CD8-positive, alpha-beta memory T cell (primary cell): ENCODE measurements at places on chromosomes 12 and 14.
A peak's percentile ranks its signal among the peaks of the same experiment; 100 is the strongest.

GRCh38 chr14:53525608-53526007 is 372.5 kb upstream of the DDHD1 start:
- no peaks in the 10 kb centered on the region for H3K4me1 ChIP-seq
- H3K27me3 ChIP-seq = no peaks in the 10 kb centered on the region
- no peak overlapping the region for H3K27ac ChIP-seq
- no peaks in the 10 kb centered on the region for H3K36me3 ChIP-seq
- no peak overlapping the region for H3K4me3 ChIP-seq
- DNase-seq = no peak

- no peak overlapping the region for H3K4me3 ChIP-seq
- H3K36me3 ChIP-seq = no peaks in the 10 kb centered on the region
- H3K27me3 ChIP-seq = no peaks in the 10 kb centered on the region
- H3K27ac ChIP-seq = no peak overlapping the region
- no peak for DNase-seq
- no peaks in the 10 kb centered on the region for H3K4me1 ChIP-seq
Observed at GRCh38 chr12:29519585-29520182, 22.2 kb upstream of the OVCH1 start.

- H3K27me3 ChIP-seq = no peaks in the 10 kb centered on the region
Observed at GRCh38 chr14:37036669-37037341, 135.6 kb downstream of the SLC25A21 start.

GRCh38 chr12:98422812-98423211 is 92.6 kb upstream of the TMPO start:
- H3K4me3 ChIP-seq = no peak overlapping the region
- no peak overlapping the region for H3K27ac ChIP-seq
- no peaks in the 10 kb centered on the region for H3K4me1 ChIP-seq

DNA sequence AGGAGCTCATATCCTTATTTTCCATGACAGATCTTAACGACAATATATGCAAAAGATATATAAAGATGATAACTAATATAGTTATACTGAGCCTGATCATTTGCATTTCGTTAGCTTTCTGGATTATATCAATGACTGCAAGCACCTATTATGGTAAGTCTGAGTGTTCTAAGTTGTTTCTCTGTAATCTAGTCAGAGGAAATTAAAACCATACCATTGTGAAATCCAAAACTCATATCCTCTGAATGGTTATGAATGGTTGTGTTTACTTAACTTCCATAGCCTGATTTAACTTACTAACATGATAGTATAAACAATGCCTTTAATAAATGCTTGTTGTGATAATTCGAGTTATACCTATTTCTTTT is 760 bp downstream of the TMEM19 start:
- H3K27me3 ChIP-seq = no peaks in the 10 kb centered on the region
- H3K4me3 ChIP-seq = peak overlapping the region; percentile 87
- DNase-seq = no peak

GRCh38 chr14:80784820-80785219 is 156.7 kb downstream of the CEP128 start:
- no peak for DNase-seq
- no peaks in the 10 kb centered on the region for H3K27me3 ChIP-seq
- H3K36me3 ChIP-seq = no peaks in the 10 kb centered on the region
- no peak overlapping the region for H3K27ac ChIP-seq
- no peak overlapping the region for H3K4me3 ChIP-seq

GRCh38 chr12:70305794-70306193 is 60.3 kb upstream of the KCNMB4 start:
- no peak overlapping the region for H3K4me3 ChIP-seq
- no peak for DNase-seq
- no peaks in the 10 kb centered on the region for H3K27me3 ChIP-seq
- no peak overlapping the region for H3K27ac ChIP-seq

GRCh38 chr12:114697243-114697716 is 13.3 kb upstream of the TBX3 start:
- no peak overlapping the region for H3K27ac ChIP-seq
- peaks cover 35% of the 10 kb centered on the region for H3K27me3 ChIP-seq
- no peaks in the 10 kb centered on the region for H3K36me3 ChIP-seq
- H3K4me1 ChIP-seq = no peaks in the 10 kb centered on the region
- no peak for DNase-seq
- H3K4me3 ChIP-seq = no peak overlapping the region

GRCh38 chr12:113465808-113466453 is 5.7 kb downstream of the LHX5 start:
- H3K4me3 ChIP-seq = no peak overlapping the region
- H3K4me1 ChIP-seq = peaks cover 13% of the 10 kb centered on the region
- no peak for DNase-seq
- H3K36me3 ChIP-seq = no peaks in the 10 kb centered on the region

GRCh38 chr12:132453361-132454192 is 36.4 kb upstream of the FBRSL1 start:
- no peaks in the 10 kb centered on the region for H3K27me3 ChIP-seq
- no peak overlapping the region for H3K27ac ChIP-seq
- no peak overlapping the region for H3K4me3 ChIP-seq
- H3K36me3 ChIP-seq = no peaks in the 10 kb centered on the region
- DNase-seq = no peak

- no peak overlapping the region for H3K4me3 ChIP-seq
- no peaks in the 10 kb centered on the region for H3K27me3 ChIP-seq
Observed at GRCh38 chr14:42687421-42687820, 1080.7 kb downstream of the LRFN5 start.

DNA sequence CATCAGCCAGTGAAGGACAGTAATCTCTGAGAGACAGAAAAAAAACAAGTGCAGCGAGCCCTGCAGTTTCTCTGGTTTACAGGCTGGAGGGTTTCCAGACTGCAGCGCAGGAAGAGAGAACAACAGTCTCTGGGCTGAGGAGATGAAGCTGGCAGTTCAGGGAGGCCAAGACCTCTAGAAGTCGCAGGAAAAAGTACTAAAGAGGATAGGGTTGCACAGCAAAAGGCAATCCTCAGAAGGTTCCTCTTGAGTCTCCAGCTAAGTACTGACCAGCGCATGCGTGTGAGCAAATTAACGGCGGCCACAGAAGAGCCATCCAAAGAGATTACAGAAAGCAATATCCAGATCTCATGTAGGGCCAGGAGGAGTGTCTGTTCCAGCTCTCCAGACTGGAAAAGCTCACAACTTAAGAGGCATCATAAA is 12.2 kb upstream of the CCDC60 start:
- no peak for DNase-seq
- no peaks in the 10 kb centered on the region for H3K36me3 ChIP-seq
- H3K27me3 ChIP-seq = no peaks in the 10 kb centered on the region
- H3K4me3 ChIP-seq = no peak overlapping the region
- H3K27ac ChIP-seq = no peak overlapping the region

GRCh38 chr14:105989566-105990302 is 463.4 kb downstream of the TMEM121 start:
- no peak overlapping the region for H3K4me3 ChIP-seq
- H3K4me1 ChIP-seq = peaks cover 38% of the 10 kb centered on the region
- no peaks in the 10 kb centered on the region for H3K36me3 ChIP-seq
- no peak overlapping the region for H3K27ac ChIP-seq
- no peaks in the 10 kb centered on the region for H3K27me3 ChIP-seq

GRCh38 chr14:60905923-60906322 is 75.0 kb downstream of the TRMT5 start:
- H3K27ac ChIP-seq = no peak overlapping the region
- H3K4me3 ChIP-seq = no peak overlapping the region
- no peak for DNase-seq
- H3K27me3 ChIP-seq = no peaks in the 10 kb centered on the region
- H3K4me1 ChIP-seq = no peaks in the 10 kb centered on the region

GRCh38 chr12:54593725-54594124 is 5.3 kb upstream of the PPP1R1A start:
- no peak overlapping the region for H3K4me3 ChIP-seq
- H3K27me3 ChIP-seq = peaks cover 17% of the 10 kb centered on the region
- no peak overlapping the region for H3K27ac ChIP-seq
- no peaks in the 10 kb centered on the region for H3K36me3 ChIP-seq
- H3K4me1 ChIP-seq = peaks cover 7% of the 10 kb centered on the region

DNA sequence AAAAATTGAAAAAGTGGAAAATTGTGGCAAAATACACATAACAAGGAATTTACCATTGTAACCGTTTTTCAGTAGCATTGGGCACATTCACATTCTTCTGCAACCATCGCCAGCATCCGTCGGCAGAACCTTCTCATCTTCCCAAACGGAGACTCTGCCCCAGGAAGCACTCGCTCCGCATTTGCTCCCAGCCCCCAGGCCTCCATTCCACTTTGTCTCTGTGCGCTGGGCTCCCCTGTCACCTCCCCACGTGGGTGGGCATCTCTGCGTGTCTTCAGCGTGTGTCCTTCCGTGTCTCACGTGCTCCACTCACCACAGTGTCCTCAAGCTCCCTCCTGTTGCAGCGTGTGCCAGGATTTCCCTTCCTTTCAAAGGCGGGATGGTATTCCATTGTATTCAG is 9.9 kb downstream of the GPR132 start:
- H3K27me3 ChIP-seq = no peaks in the 10 kb centered on the region
- H3K4me3 ChIP-seq = no peak overlapping the region
- H3K36me3 ChIP-seq = peaks cover 32% of the 10 kb centered on the region
- peaks cover 25% of the 10 kb centered on the region for H3K4me1 ChIP-seq
- DNase-seq = no peak

DNA sequence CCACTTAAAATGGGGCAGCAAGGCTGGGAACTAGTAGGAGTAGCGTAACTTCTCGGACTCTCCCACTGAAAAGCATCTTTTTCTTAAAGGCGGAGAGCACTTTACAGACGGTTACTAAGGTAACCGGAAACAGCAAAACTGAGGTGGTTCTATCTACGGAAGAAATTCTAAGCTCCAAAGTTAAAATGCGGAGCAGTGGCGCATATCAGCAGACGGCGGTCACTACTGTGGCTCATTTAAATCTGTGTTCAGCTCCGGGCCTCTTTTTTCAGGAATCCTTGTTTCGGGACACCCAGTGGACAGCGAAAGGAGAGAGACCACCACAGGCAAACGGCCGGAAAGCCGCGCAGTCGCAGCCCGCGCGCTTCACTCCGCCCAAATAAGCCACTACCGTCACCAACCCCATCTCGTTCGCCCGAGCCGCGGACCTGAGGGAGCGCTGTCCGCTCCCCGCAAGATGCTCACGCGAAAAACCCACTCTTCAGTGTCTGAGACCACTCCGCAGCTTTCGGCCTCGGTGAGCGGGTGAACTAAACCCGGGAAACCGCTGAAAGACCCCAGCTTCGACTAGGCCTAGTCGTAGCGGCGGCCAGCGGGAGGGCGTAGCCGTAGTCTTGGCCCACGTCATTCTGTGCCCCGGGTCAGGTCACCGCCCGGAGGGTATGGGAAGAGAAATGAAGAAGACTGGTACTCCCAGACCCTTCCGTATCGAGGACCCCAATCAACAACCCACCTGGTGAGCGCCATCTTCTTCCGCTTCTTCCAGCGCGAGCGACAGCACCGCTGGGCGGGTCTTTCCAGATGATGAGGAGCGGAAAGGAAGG is at the start of gene SNW1:
TSS of gene SNW1 (minus strand) at position 776 of the 824 bp plus-strand sequence. CDS start at position 747, 29 bp downstream.
- no peaks in the 10 kb centered on the region for H3K27me3 ChIP-seq
- peak within 1 kb of the TSS; percentile 97 for H3K4me3 ChIP-seq
- H3K4me1 ChIP-seq = peaks cover 43% of the 10 kb centered on the region
- DNase-seq = peak; percentile 89

GRCh38 chr12:123035841-123036240 is 55.4 kb downstream of the ARL6IP4 start:
- no peak overlapping the region for H3K4me3 ChIP-seq
- H3K27me3 ChIP-seq = no peaks in the 10 kb centered on the region
- DNase-seq = no peak
- no peak overlapping the region for H3K27ac ChIP-seq
- H3K36me3 ChIP-seq = no peaks in the 10 kb centered on the region

DNA sequence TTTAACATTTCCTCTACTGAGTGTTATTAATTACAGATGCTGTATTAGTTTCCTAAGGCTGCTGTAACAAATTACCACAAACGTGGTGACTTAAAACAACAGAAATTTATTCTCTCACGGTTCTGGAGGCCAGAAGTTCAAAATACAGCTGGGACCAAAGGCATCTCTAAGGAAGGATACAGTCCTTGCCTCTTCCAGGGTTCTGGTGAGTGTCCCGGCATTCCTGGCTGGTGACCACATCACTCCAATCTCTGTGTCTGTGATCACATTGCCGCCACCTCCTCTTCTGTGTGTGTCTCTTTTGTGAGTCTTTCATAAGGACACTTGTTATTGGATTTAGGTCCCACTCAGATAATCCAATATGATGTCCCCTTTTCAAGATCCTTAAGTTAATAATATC is 85.1 kb upstream of the CCDC198 start:
- H3K27ac ChIP-seq = no peak overlapping the region
- no peaks in the 10 kb centered on the region for H3K36me3 ChIP-seq
- no peak overlapping the region for H3K4me3 ChIP-seq

- H3K27ac ChIP-seq = no peak overlapping the region
- DNase-seq = no peak
- H3K4me1 ChIP-seq = peaks cover 18% of the 10 kb centered on the region
- no peaks in the 10 kb centered on the region for H3K36me3 ChIP-seq
Observed at GRCh38 chr12:76562130-76562529, 2.6 kb upstream of the OSBPL8 start.

DNA sequence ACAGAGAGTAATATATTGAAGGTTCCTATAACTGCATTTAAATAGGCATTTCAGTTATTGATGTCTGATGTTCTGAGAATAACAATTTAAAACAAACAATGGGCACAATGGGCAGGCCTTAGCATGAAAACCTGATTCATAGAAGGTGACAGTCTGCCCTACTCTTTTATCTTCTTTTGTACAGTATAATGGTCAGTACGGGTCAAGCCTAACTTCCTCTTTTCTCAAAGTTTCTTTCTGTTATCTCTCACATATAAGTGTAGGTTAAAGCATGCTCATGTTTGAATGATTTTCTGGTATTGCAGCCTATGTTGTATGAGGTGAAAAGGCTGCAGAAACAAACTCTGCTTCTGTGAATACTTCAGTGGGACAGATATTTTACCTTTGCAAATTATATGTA is 14.2 kb downstream of the FKBP3 start:
- no peaks in the 10 kb centered on the region for H3K27me3 ChIP-seq
- no peak for DNase-seq
- peaks cover 26% of the 10 kb centered on the region for H3K36me3 ChIP-seq
- no peak overlapping the region for H3K4me3 ChIP-seq
- H3K4me1 ChIP-seq = no peaks in the 10 kb centered on the region
- no peak overlapping the region for H3K27ac ChIP-seq

DNA sequence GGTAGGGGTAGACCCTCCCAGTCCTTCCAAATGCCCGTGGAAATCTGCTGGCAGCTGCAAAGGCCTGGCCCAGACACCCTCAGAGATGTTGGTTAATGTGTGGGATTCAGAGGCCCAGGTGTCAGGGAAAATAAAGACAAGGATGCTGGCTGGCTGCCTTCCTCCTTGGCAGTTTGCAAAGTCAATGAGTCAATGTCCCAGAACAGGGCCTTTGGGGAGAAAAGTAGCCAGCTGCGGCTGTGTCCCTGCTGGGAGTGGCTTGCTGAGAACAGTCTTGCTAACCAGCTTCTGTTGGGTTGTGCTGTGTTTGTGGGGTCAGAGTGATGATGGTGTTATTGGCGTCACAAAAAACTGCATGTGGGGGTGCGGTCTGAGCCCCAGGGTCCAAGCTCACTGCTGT is 29.2 kb downstream of the GLRX5 start:
- H3K36me3 ChIP-seq = no peaks in the 10 kb centered on the region
- H3K4me1 ChIP-seq = peaks cover 8% of the 10 kb centered on the region
- no peak overlapping the region for H3K4me3 ChIP-seq
- H3K27ac ChIP-seq = no peak overlapping the region
- DNase-seq = no peak
- no peaks in the 10 kb centered on the region for H3K27me3 ChIP-seq
